Forelimb muscle (tissue), 1 donor: ENCODE measurements at places on chromosomes 3 and 15. TPM values are rescaled to one million over a fixed set of nuclear protein-coding genes. Genes with fewer than 3 reads are reported as not detected.

The PIK3CB gene
- 8.5 TPM for polyA plus RNA-seq

The TMEM43 gene
- 47.7 TPM for polyA plus RNA-seq

The NMD3 gene
- 38.0 TPM for polyA plus RNA-seq

DNA sequence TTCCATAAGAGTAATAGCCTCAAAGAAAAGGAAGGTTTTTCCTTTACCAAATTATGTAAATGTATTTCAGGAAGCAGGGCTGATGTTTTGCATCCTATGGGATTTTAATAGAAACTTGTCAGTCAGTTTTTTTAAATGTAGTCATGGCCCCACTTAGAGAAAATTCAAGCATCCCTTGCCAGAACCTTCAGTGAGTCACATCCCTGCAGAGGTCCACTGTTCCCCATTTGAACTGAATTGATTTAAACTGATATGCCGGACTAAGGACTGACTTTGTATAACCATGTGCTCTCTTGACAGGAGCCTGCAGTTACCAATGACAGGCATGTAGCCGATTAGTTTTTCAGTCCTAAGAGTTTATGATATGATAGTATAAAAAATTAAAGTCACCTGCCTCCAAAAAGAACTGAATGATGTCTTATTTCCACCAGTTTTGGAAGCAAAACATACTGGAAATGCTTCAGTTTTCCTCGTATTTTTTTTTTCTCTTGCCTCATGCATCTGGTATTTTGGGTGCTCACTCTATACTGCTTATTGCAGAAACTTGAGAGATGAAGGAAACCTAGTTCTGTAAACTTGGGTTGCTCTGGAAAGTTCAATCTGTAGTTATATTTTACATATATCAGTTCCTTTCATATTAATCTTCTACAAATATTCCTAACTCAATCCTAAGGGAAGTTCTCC is 30.7 kb downstream of the LRTM1 start:
- DNase-seq: no peak

DNA sequence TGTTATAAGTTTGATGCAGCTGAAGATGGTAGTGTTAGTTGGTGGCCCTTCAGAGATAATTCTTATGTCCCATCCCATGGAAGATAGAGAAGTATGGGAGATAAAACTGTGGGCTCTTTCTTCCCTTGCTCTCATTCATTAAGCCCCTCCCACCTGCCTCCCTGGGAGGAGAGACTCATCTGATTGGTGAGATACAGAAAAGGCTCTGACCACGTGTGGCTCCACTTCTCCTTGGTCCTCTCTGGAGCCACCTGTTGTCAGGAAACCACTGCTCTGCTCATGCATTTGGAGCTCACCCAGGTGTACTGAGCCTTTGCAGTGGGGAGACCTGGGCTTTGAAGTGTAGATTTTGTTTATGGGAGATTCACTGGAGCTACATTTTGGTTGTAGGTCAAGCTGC is 293.2 kb upstream of the RASGRP1 start:
- DNase-seq: no peak

- DNase-seq: no peak
Observed at GRCh38 chr3:76432396-76432795, 607.5 kb upstream of the ROBO2 start.
